ENCODE measurements at places on chromosomes 2 and 18.

- no peak for DNase-seq
Measured at GRCh38 chr18:12087471-12088025, 6.1 kb upstream of the ANKRD62 start.

DNA sequence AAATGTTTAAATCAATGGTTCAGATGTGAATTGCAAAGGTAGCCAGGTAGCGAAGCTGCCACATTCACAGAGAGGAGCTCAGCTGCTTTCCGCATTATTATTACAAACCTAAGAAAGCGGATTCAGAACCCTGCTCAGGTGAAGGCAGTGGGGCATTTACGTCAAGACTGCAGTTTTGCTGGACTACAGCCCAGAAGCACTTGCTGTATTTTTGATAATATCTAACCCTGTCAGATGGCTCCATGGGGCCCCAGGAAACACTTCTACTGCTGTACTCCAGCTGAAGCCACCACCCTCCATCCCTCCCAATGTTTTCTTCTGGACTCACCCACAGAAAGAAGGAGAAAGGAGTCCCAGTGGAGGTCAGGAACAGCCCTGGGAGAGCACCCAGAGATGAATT, 96.9 kb downstream of the TPO start:
- DNase-seq = no peak

GRCh38 chr2:162085090-162085891, 11.3 kb upstream of the DPP4 start:
- DNase-seq = no peak

DNA sequence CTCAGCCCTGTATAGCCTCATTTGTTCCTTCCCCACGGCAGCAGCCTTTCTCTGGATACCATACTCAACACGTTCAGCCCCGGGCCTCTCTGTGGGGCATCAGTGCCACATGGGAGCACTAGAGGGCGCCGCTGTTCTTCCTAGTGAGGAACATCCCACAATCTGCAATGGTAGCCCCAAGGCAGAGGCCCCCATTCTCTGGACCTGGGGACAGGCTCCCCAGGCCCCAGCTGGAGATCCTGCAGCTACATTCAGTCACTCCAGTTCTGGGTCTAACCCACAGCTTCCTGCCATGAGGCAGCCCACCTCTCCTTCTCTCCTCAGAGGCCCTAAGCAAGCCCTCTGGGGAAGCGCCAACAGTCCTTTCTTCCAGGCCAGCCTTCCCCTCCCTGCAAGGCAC, 14.2 kb upstream of the SFXN5 start:
- no peak for DNase-seq

DNA sequence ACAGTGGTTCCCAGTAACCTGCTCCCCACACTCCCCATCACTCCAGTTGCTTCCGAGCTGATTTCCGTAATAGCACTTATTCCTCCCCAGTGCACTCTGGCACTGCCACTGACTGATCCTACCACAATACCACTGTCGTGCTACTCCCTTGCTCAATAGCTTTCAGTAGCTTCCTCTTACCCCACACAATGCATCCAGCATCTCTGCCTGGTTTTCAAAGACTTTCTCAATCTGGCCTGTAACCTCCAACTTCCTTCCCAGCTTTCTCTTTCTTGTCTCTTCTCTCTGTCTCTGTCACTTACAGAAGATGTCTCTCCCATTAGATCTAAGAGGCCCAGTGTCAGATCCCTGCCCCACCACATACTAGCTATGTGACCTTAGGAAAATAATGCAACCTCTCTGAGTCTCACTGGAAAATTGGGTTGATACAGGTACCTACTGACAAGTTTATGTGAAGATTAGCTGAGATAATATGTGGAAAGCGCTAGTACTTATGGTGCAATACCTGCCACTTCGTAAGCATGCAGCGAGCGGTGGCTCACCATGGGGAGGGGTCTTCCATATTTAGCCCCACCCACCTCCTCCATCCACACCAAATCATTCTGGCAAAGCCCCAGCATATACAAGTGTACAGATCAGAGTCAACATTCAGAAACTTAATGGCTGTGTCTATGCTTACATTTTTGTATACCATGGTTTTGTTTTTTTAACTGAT, 36.7 kb downstream of the SFXN5 start:
- no peak for DNase-seq

- no peak for DNase-seq
Measured at GRCh38 chr2:100071335-100072043, 70.9 kb downstream of the AFF3 start.

Measured in cortex of kidney (tissue), 1 donor.